T-helper 2 cell treated with Interferon-gamma antibody and Interleukin-4, amounts not matched to agents 5 μg/mL and 100 μg/mL, for 36 hours (primary cell): ENCODE measurements at places on chromosomes 11 and 22.

DNA sequence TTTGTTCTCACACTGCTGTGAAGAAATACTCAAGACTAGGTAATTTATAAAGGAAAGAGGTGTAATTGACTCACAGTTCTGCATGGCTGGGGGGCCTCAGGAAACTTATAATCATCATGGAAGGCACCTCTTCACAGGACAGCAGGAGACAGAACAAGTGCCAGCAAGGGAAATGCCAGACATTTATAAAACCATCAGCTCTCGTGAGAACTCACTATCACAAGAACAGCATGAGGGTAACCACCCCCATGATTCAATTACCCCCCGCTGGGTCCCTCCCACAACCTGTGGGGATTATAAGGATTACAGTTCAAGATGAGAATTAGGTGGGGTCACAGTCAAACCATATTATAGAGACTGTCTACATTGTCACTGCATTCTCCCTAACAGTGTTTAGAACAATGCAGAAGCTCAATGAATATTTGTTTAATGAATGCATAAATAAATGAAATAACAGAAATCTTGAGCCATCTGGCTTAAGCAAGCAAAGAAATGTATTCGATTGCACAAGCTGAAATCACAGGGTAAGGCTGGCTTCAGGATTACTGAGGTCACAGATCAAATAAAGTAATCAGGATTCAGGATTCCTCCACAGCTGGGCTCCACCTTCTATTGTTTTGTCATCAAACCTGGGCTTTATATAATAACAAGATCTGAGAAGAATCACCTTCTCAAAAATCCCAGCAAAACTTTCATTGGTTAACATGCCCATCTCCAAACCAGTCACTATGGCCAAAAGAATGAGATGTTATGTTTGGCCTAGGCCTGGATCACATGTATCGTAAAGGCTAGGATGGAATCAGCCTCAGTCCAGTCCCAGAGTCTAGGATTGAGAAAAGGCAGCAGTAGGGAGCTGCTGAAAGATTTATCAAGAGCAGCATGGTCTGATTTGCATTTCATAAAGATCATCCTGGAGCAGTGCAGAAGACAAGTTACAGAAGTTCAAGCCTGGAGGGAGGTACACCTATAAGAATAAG, 137.8 kb upstream of the UBASH3B start:
- DNase-seq = no peak

DNA sequence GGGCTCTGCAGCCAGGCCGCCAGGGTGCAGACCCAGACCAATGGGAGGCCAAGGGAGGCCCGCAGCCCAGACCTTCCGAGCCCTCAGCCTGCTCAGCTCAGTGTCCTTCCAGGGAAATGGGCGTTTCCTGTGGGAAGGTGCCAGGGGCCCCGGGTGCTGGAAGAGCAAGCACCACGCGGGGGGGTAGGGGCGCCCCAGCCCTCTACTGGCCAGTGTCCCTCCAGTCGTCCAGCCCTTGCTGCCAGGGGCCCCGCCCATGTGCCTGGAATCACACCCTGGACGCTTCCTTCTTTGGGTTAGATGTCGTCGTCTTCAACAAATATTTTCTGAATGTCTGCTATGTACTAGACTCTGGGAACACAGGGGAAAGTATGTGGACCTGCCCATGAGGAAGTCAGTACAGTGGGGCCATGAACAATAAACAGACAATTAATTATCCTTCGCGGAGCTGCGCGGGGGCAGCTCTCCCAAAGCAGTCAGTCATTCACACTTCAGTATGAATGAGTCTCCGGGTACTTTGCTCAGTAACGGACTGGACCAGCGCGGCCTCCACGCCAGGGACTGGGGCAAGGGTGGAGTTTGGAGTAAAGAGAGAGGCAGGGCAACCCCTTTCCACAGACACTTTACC, 60.2 kb downstream of the CDKN1C start:
- no peak for DNase-seq

- no peak for DNase-seq
Measured at GRCh38 chr22:31618471-31619176, 43.4 kb downstream of the PISD start.

DNA sequence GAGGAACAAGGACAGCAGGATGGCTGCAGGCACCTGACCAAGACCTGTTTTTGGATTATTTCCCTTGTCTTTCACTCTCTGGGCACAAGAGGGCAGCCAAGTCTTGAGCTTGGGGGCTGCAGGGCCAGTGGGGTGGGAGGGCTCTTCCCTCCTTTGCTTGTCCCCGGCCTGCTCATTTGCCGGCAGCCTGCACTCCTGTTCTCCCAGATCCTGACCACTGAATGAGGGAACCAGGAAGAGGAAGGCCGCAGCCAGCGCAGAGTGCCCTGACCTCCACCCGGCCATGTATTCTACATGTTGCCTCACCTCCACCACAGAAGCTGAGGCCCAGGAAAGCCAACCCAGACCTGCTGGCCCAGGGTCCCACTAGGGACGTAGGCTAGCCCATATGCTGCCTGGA, 15.5 kb upstream of the NNMT start:
- no peak for DNase-seq

GRCh38 chr11:60158636-60159035, 24.2 kb downstream of the MS4A6A start:
- DNase-seq = no peak
